Activated T-helper 1 cell treated with anti-CD3 and anti-CD28 coated beads, Interleukin-12 subunit alpha, Interleukin-12 subunit beta, Interleukin-2, Interleukin-4 antibody, amounts not matched to agents 30 ng/mL and 10 ng/mL and 1 ng/mL, durations not matched to agents 14 hours and 24 hours and 36 hours (primary cell): ENCODE measurements at places on chromosomes 5 and 9.

DNA sequence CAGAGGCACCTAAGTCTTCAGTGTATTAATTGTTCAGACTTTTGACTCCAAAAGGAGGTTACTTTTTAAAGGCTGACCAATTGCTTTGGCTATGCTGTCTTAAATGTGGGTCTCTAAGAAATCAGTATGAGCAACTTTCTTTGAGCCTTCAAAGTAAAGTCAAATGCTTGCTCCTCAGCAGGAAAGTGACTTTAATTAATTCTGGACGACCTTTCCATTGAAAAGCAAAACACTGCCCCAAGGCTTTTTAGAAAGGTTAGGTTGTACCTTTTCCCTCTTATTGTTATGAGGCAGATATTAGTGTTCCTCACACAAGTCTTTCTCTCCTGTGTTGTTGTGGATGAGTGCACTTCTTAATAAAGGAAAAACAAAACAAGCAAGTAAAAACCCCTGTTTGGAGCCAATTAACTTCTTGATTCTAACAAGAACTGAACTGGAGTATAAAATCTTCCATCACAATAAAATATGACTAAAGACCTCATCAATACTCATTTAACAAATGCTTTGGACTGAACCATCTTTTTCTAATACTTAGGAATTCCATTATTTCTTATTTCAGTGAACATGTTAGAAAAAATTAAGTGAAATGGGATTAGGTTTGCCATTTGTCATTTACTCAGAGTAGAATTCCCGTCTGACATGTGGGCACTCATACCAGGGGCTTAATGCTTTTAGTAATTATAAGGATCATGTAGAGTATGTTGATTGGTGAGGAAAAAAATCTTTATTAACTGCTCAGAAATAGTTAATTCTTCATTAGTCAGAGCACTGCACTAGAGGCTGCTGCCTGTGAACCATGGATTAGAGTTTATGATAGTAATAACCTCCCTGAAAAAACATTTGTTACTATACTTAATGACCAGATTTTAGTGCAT lies 159.1 kb upstream of the ZNF608 start:
- no peak for DNase-seq

DNA sequence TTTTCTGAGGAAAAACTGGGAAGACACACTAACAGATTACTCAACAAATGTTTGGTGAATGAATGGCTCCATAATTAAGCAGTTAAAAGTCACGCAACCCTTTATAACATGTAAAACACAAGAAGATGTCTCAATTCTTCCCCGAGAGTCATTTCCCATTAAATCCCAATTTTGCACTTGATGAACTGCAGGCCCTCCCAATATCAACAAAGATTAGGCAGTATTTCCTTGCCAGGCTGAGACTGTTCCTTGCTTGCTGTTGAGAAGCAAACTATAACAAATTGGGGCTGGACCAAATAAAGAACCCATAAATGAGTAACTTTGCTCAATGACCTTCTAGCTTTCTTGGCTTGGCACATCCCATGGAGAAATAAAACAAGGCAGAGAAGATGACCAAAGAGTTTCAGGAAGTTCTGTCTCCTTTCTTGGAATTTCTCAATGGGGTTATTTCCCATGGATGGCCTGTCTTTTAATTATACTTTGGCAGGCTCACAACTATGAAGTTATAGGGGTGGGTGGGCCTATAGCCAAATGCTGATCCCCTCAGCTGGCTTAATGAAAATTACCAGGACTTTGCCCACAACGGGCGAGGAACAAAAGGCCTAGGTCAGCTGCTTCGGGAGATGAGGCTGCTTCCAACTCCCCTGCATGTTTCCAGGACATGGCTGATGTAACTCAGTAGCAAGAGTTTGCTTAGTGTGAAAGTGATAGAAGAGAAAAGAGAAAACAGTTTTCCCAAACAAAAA lies 243.1 kb upstream of the RFX3 start:
- DNase-seq: no peak

DNA sequence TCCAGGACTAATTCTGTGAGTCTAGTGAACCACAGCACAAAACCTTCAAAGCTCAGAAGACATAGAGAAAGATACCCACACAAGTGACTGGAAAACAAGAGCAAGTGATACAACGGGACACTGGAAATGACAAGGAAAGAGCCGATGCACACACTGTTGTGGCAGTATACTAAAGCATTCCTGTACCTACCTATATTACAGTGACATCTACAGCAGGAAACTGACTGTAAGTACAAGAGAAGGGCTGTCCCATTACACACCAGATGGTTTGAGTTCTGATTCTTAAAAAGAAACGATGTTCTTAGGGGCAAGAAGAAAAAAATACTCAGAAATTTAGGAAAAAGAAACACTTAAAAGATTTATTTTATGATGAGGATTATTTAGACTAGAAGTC lies 18.5 kb downstream of the TMEM245 start:
- DNase-seq: no peak

GRCh38 chr9:96555567-96556386 lies 63.9 kb downstream of the CDC14B start:
- no peak for DNase-seq

DNA sequence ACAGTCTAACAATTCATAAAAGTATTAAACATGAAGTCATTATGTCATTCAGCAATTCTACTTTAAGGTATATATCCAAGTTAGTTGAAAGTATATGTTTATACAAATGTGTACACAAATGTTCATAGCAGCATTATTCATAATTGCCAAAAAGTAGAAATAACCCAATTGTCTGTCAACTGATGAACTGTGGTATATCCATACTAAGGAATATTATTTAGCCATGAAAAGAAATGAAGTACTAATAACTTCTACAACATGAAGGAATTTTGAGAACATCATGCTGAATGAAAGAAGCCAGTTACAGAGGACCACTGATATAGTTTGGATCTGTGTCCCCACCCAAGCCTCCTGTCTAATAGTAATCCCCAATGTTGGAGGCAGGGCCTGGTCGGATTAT lies 224.3 kb downstream of the SPATA31D1 start:
- no peak for DNase-seq

DNA sequence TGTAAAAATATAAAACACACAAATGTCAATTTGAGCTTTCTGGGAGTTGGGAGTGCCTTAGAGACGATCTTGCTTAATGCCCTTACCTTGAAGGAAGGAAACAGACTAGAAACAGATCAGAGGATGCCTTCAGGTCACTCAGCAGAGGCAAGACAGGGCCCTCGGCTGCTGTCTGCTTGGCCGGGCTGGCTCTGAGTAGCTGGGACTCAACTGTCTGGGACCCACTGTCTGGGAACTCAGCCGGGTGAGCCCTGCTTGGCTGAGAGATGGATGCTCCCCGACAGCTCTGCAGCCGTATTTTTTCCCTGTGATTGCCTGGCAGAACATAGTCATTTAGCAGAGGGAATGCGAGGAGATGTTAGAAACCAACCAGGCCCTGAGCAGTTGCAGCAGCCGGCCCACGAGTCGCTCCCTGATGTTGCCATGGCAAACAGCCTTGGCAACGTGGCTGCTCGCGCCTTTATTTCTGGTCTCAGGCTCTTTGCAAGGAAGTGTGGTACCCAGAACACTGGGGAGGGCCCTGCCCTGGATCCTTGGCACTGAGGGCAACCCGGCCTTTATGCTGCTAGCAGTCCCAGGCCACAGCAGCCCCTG lies 10.9 kb downstream of the PPARGC1B start:
- DNase-seq: no peak

GRCh38 chr5:6115852-6116251 lies 262.5 kb downstream of the MED10 start:
- DNase-seq: no peak

DNA sequence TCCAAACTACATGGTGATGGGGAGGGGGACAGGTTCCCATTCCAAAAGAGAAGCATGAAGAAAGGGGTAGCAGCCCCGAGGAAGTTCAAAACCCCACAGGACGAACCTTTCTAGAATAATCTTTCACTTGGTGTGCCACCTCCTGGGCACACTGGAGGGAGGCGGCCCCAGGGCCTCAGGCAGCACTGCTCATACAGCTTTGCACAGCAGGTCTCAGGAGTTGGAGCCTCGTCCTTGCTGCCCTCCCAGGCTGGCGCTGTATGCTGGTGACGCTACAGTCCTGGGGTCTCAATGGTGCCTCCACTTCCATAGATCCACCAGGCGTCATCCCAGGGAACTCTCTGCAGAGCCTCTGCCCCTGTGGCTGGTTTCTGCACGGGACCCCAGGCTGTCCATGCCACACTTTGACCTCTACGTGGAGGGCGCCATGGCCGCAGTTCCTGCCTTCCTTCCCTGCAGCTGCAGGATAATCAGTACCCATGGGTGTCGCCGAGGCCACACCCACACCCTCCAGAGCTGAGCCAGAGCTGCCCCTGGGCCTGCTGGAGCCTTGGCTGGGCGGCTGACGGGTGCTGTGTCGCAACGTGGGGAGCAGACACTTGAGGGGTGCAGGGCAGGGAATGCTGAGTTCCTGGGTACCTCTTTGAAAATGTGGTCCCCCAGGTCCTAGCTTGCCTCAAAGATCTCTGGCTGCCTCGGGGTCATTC lies 95.3 kb downstream of the COL5A1 start:
- no peak for DNase-seq

DNA sequence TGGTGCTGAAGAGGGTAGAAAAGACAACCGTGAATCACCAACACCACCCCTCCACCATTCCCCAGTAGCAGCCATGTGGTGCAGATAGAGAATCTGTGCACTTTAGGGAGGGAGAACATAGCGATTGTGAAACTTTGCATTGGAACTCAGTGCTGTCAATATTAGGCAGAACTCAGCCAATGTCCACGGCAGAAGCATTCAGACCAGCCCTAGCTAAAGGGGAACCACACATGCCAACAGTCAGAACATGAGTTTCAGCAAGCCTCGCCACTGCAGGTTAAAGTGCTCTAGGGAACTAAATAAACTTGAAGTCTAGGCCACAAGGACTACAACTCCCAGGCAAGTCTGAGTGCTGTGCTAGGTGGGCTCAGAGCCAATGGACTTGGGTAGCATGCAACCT lies 38.5 kb upstream of the DEPDC1B start:
- no peak for DNase-seq

DNA sequence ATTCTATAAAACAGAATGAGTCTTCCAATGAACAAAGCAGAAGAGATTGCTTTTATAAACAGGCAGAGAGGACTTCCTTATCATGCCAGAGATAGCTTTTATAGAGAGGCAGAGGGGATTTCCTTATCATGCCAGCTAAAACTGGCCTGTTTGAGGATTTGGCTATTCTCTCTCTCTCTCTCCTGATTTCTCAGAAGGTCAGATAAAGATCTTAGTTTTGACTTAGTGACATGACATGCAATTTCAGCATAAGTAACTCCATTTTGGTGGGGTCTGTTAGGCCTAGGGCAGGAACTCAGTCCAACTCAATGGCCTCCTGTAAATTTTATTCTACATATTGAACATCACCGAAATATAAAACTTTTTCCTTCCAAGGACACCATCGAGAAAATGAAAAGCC lies 31.5 kb upstream of the DENND4C start:
- no peak for DNase-seq

GRCh38 chr9:124427281-124427680 lies 12.0 kb upstream of the PSMB7 start:
- no peak for DNase-seq

- DNase-seq: no peak
Measured at GRCh38 chr5:141573489-141574121, 45.2 kb downstream of the DIAPH1 start.

GRCh38 chr9:81586786-81587185 lies 102.6 kb downstream of the TLE1 start:
- no peak for DNase-seq
